Mucosa of descending colon (tissue), 3 donors: ENCODE measurements at places on chromosomes 5 and 9. TPM values are rescaled to one million over a fixed set of nuclear protein-coding genes. Genes with fewer than 3 reads are reported as not detected.

GRCh38 chr5:159593518-159594073 lies 263.3 kb upstream of the IL12B start:
- DNase-seq = no peak

DNA sequence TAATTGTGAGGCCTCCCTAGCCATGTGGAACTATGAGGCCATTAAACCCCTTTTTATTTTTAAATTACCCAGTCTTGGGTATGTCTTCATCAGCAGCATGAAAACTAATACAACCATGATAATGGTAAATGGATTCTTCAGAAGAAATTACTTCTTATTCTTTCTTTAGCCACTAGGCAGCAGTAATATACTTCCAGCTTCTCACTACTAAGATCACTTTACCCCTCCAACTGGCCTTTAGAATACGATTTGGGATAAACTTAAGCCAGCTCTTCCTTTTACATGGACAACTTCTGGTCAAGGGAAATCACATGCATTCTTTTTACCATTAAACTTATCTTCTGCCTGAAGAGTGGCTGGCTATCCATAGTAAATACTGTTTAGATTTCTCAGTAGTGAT lies 355.4 kb downstream of the MAN2A1 start:
- no peak for DNase-seq

DNA sequence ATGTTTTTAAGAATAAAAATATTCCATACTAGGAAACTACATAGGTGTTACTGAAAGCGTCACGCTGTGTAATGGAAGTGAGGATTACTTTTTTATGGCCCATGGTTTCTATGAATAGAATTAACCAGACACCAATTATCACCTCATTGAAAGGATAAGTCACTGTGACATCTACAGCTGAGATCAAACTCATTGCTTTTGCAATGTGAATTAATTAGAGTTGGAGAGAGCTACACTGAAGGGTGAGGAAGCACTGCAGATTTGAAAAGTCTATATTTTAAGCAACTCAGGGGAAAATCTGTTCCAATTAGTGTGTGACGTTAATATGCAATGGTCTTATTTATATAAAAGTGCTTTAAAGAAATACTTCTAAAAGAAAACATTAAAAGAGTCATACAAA lies 1300.1 kb upstream of the DMAC1 start:
- no peak for DNase-seq

- no peak for DNase-seq
Observed at GRCh38 chr9:118148990-118149389, 444.8 kb downstream of the TLR4 start.

The PCDHGA6 gene
- 1.9 TPM for total RNA-seq

The CARTPT gene
- total RNA-seq = 14.0 TPM

The FAT2 gene
- not detected for total RNA-seq

The EIF4E1B gene
- total RNA-seq = not detected

The SMIM23 gene
- not detected for total RNA-seq

The SHB gene
- 20.3 TPM for total RNA-seq

The SLC46A2 gene
- not detected for total RNA-seq

The GABRA6 gene
- not detected for total RNA-seq

The CYLC2 gene
- not detected for total RNA-seq
